ENCODE measurements at places on chromosomes 3 and 15.

- no peak for DNase-seq
Observed at GRCh38 chr15:45657764-45658545, 23.1 kb downstream of the SQOR start.

- no peak for DNase-seq
Observed at GRCh38 chr3:9136746-9137465, 112.5 kb downstream of the SRGAP3 start.

GRCh38 chr3:186599142-186599784 is 13.6 kb upstream of the AHSG start:
- DNase-seq: no peak

DNA sequence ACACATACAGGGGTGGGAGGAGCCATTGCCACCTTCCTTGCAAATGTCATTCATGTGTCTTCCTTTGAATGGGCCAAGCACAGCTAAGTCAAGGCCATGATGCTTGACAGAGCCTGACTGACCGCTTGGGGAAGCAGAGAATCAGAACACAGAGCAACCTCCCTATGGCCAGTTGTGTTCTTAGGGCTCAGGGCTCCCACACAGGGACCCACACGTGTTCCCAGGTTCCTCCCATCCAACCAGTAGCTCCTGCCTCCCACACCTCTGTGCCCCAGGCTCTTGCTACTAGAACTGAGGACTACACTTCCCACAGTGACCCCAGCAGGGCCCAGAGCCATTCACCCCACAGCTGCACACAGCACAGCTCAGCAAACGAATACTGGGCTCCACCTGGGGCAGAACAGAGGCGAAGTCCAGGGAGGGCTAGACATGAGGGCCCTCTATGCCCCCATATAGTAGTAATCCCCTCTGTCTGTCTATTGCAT is 42.9 kb downstream of the KLF15 start:
- no peak for DNase-seq

DNA sequence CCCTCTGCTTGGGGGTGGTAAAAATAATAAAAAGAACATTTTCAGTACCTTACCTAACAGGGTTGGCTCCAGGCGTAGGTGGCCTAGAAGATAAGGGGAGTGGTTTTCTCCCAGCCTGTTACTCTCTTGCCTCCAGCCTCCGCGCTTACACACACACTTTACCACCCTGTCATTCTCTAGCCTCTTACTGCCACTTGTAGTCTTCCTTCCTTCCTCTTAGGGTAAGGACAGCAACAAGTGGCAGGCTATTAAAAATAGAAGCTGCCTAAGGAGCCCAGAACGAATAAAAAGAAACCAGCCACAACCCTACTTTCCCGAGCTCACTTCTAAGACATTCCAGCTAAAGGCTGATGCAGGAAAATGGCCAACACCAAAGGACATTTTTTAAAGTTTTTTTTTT is 9.6 kb upstream of the LIPH start:
- no peak for DNase-seq

GRCh38 chr15:77032647-77033416 is 37.9 kb downstream of the PSTPIP1 start:
- no peak for DNase-seq

- no peak for DNase-seq
Observed at GRCh38 chr3:16510620-16511319, 2.7 kb downstream of the RFTN1 start.

DNA sequence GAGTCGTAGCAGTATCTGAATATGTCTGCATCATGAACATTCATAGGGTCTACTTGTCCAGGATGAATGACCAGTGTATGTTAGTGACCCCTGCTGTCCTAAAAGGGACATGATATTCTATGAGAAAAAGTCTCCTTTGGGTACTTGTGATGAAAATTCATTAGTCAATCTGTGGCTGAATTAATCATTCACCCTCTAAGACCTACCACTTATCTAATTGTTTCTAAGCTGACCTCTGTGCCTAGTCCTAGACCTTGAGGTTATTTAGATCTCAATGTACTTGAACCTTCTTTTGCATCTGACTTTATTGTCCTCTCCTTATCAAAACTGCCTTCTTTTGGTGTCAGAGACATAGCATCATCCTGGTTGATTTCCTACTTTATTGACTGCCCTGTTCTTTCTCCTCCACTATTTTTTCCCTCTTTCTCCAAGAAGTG is 799.3 kb downstream of the DIPK2A start:
- no peak for DNase-seq

GRCh38 chr3:77309460-77309859 is 269.6 kb downstream of the ROBO2 start:
- DNase-seq: no peak

DNA sequence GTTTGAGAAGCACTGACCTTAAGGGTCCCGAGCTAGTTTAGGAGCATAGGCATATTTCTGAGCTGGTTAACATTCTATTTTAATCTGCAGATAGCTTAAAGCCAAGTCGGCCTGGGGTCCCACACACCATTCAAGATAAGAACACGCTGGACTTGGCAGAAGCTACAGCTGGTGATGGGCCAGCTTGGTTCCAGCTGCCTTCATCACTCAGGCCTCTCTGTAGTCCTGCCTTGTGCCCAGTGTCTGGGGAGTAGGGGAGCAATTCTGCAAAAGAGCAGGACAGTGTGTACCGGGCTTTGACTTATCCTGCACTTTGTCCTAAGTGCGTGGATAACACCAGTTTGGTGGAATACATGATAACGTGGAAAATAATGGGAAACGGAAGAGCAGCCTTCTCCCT is 164.5 kb downstream of the MEGF11 start:
- no peak for DNase-seq

Data from HL-60 (cell line).